T47D (cell line): ENCODE measurements at places on chromosomes 13 and 19.
A peak's percentile ranks its signal among the peaks of the same experiment; 100 is the strongest.

GRCh38 chr19:991174-991931, 7.2 kb downstream of the WDR18 start:
- DNase-seq: no peak

GRCh38 chr13:107223867-107224266, 655.9 kb upstream of the ARGLU1 start:
- no peak for DNase-seq

DNA sequence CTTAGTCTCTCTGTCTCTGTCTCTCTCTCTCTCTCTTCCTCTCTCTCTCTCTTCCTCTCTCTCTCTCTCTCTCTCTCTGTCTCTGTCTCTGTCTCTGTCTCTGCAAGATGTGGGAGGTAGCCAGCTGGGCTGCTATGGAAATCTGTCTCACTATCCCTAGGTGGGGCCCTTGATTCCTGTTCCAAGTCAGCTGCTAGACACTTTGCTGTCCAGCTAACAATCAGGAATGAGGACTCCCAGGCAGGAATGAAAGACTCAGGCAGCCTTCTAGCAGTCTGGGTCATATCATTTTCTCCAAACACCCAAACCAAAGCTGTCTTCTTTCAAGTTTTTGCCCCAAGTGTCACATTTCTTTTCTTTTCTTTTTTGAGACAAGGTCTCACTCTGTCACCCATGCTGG, 23.2 kb downstream of the CATSPERD start:
- peak; percentile 23 for DNase-seq

DNA sequence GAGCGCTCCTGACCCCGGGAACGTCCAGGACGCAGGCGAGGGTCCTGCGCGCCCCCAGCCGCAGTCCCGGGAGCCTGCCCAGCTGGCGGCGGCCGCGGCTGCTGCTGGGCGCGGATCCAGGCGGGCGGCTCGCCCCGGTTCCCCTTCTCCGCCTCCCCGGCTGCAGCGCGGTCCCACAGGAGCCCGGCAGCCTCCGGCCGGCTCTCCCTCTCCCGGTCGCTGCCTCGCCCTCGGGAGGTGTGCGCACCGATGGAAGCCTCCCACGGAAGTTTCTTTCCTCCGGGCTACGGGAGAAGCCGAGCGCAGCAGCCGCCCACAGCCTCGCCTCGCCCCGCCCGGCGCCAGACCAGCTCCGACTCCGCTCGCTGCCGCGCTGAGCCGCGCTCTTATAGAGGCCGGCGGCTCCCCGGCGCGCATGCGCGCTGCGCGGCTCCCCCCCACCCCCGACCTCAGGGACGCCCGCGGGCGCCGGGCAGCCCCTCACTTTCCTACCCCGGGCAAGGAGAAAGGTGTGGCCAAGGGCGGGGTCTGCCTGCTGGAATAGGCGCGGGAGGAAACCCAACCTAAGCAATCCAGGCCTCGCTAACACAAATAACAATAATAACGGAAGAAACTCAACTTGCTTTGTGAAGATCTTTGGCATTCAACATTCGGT, at the start of gene SHISA2:
Gene SHISA2, minus strand, starts transcription at position 360 of the 655 bp plus-strand sequence. CDS start 1,041 bp downstream, outside the sequence.
- DNase-seq: peak; percentile 69

- no peak for DNase-seq
Measured at GRCh38 chr13:25783076-25783475, 268.7 kb downstream of the SHISA2 start.

GRCh38 chr19:50377051-50377461, 799 bp downstream of the NR1H2 start:
- no peak for DNase-seq

DNA sequence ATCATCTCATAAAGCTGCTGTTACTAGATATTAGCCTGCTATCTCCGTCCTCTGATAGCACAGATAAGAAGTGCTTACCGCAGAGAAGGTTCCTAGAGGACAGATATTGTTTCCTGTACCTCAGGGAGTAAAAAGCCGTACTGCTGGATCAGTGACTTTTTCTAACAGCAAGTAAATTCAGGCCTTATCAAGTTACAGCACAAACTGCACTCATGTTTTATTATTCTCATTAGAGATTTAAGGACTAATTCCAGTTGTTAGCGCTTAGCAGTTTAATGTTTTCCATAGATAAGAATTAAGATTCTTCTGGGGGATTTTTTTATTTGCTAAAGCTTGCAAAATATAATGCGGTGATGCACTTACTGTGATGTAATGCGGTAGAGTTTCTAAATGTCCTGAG, 119.0 kb upstream of the OBI1 start:
- DNase-seq: no peak

- DNase-seq: peak; percentile 43
Measured at GRCh38 chr13:79382545-79383275, 23.3 kb downstream of the RBM26 start.

DNA sequence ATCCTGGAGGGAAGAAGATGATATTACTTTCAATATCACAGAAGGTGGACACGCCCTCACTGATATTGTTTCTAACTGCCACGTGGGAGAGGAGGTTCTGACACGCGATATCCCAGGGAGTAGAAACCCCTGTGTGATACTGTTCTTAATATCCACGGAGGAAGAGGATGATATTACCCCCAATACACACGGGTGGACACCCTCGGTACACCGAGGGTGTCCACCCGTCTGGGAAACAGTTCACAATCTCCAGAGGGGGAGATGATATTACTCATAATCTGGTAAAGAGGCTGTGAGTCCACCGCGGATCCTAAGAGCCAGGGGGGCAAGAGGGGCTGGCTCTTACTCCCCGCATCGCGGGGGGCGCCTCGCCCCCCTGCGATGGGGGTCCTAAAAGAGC, 29.7 kb upstream of the RGCC start:
- DNase-seq: no peak

DNA sequence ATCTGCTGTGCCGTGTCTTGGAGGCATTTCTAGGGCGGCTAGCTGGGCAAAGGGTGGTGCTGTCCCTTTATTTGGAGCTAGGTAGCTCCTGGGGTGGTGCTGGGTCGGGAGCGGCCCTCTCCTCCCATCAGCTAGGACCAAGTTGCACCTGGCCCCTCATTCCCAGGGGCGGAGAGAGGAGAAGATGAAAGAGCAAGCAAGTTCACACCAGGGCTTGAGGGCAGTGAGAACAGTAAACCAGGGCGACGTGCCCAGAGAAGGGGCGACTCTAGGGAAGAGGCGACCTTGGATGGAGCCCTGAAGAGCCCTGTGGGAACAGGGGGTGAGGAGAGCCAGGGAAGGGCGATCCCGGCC, 17.0 kb upstream of the KCNN1 start:
- no peak for DNase-seq

GRCh38 chr13:80177327-80177726, 163.6 kb downstream of the SPRY2 start:
- no peak for DNase-seq

GRCh38 chr13:74017301-74018061, 116.7 kb downstream of the KLF12 start:
- DNase-seq: no peak

- DNase-seq: no peak
Measured at GRCh38 chr13:42894765-42895243, 97.2 kb downstream of the EPSTI1 start.

DNA sequence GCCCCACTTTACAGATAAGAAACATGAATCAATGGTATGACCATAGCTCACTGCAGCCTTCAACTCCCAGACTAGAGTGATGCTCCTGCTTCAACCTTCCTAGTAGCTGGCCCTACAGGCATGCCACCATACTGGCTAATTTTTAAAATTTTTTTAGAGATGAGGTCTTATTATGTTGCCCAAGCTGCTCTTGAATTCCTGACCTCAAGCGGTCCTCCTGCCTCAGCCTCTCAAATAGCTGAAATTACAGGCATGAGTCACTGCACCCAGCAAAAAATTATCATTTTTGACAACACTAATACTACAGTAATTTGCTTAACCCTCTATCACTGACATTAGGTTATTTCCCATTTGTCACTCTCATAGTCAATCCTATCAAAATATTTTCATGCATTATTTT, 14.7 kb downstream of the CAB39L start:
- DNase-seq: no peak

DNA sequence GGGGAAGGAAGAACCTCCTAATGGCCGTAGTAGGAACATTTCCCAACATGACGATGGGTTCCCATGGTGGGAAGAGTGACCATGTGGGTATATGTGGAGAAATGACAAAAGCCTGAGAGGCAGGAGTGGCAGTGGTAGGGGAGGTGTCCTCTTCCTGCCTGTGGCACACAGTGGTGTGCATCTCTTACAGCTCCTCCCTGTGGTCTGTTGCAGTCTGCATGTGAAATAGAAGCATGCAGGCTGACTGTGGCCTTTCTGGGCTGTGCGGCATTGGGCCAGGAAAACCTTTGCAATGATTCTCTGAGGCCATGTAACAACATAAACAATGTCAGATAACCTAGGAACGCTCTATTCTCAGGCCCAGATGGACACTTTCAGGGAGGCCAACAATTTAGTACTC, 84.0 kb downstream of the LACC1 start:
- peak; percentile 51 for DNase-seq

DNA sequence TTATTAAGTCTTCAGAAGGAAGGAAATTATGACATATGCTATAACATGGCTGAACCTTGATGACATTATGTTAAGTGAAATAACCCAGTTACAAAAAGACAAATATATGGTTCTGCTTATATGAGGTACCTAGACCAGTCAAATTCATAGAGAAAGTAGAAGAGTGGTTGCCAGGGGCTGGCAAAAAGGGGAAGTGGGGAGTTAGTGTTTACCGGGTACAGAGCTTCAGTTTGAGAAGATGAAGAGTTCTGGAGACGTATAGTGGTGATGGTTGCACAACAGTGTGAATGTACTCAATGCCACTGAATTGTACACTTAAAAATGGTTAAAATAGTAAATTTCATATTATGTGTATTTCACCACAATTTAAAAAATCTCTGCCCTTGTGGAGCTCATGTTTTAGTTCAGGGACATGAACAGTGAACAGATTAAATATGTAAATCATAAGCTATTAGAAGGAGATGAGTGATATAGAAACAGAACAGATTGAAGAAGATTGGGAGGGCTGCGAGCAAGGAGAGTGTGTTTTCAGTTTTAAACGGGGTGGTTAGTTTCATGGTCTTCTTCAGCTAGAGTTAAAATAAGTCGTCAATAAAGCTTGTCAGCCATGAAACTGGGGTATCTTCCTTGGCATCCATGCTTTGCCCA, 355.2 kb downstream of the KCNRG start:
- no peak for DNase-seq

- DNase-seq: peak; percentile 71
Measured at GRCh38 chr19:38665950-38666662, 18.7 kb downstream of the ACTN4 start.

- DNase-seq: no peak
Measured at GRCh38 chr13:33940256-33940655, 122.3 kb downstream of the RFC3 start.

GRCh38 chr13:60759499-60759898, 362.5 kb downstream of the TDRD3 start:
- DNase-seq: no peak

DNA sequence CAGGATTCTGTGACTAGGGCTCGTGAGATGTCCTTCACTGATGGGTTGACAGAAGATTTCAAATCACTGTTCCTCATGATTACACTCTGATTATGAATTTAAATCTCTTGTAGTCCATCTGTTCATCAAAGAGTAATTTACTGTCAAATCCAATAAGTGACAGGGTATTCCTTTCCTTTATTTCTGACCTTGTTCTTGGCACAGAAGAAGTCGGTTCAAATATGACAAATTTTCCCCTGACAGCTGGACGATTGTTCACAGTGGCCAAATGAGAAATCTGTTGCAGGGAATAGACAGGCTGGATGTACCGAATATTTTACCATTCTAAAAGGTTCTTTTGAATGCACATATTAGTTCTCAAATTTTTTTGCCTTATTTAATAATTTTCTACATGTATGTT, 767.3 kb upstream of the GPC6 start:
- DNase-seq: no peak

DNA sequence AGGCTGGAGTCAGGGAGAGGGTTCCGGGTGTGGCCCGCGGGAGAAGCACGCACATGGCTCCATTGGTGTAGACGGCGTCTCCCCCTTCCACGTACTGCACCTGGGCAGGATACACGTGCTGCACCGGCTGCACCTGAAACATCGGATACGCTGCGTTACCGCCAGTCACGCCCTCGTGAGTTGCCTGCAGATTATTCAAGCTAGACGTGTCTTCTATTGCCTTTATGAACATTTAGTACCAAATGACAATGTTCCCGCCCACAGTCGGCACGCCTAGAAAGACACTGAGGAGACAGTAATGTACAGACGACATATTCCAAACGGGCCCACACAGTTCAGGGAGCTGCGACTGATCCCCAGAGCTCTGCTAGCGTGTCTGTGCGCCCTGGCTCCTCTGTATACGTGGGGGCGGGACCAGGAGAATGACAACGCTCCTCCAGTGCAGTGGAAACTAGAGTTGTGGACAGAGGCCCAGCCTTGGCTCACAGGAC, 64.1 kb upstream of the RANBP3 start:
- DNase-seq: no peak
